Hindlimb muscle (tissue), 1 donor: ENCODE measurements at places on chromosomes 16 and 17. TPM values are rescaled to one million over a fixed set of nuclear protein-coding genes. Genes with fewer than 3 reads are reported as not detected.

TBC1D3 gene
- polyA plus RNA-seq, result 0.34 TPM

NLGN2 gene
- 31.4 TPM for polyA plus RNA-seq

SYCE1L gene
- 4.5 TPM for polyA plus RNA-seq

ZACN gene
- 10.4 TPM for polyA plus RNA-seq

KCNG4 gene
- 0.06 TPM for polyA plus RNA-seq

ASPHD1 gene
- 1.0 TPM for polyA plus RNA-seq

FKBP10 gene
- 104 TPM for polyA plus RNA-seq

CHST6 gene
- 0.77 TPM for polyA plus RNA-seq

TP53TG3B gene
- not detected for polyA plus RNA-seq

FGF11 gene
- polyA plus RNA-seq, result 2.6 TPM

TEKT1 gene
- polyA plus RNA-seq, result not detected

XYLT1 gene
- 6.4 TPM for polyA plus RNA-seq
